ENCODE measurements at places on chromosomes 11 and 22. TPM values are rescaled to one million over a fixed set of nuclear protein-coding genes. Genes with fewer than 3 reads are reported as not detected.

DNA sequence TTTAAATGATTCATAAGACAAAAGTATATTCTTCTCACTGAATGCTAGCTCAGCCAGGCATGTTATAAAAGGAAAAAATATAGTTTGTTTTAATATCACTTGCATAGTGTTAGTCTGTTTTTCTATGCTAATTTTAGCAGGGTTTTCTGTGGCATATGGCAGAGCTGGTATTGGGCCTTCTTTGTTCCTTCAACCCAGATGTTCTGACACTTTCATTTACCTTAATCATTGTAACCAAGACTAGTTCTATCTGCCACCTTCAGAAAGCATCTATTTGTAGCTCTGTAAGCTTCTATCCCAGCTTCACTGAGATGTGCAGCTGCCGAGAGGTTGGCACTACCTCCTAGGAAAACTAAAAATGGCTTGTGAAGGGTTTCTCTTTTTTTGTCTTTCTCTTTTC is 338.7 kb downstream of the GUCY1A2 start:
- DNase-seq, result no peak

- DNase-seq, result no peak
These were observed 4.5 kb upstream of the TPP1 start for GRCh38 chr11:6623391-6624363.

GRCh38 chr22:30890686-30891442 is 77.7 kb downstream of the MORC2 start:
- DNase-seq, result no peak

GRCh38 chr11:47425611-47426010 is 628 bp downstream of the PSMC3 start:
- DNase-seq, result no peak

- no peak for DNase-seq
These were observed 10.1 kb upstream of the MPZL2 start for GRCh38 chr11:118274186-118274585.

- no peak for DNase-seq
These were observed 3.2 kb downstream of the LRRC4C start for GRCh38 chr11:41456269-41456668.

DNA sequence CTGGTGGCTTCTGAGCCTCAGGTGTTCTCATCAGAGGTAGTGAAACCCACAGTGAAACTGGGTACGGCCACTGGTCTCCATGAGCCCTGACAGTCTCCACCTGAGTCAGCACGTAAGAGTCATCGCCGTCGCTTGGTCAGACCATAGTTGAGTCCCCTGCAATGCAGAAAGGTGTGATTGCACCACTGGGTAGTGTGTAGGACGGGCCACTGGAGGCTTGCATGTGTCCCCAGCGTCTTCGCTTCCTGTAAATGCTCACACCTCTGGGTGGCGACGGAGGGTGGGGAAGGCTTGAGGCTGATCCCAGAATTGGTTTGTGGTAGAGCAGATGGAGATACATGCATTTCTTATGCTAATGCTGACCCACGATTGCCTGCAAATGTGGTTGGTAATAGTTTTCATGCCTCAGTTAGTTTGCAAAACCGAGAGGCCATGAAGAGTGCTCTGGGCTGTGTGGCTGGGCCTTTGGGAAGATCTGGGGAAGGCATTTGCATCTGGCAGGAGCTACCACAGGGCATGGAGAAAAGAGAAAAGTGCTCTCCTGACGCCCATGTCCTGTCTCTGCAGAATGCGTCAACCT is 26.5 kb downstream of the CTTN start:
- no peak for DNase-seq

The SLC22A6 gene
- not detected for total RNA-seq

The EIF3D gene
- 251 TPM for total RNA-seq

The KIF18A gene
- 3.7 TPM for total RNA-seq

The WNT7B gene
- total RNA-seq, result not detected

The MPZL3 gene
- 6.7 TPM for total RNA-seq

The ADAMTS8 gene
- not detected for total RNA-seq

The GRM5 gene
- not detected for total RNA-seq

The INPP5J gene
- total RNA-seq, result not detected

The TOP3B gene
- total RNA-seq, result 62.7 TPM
